ENCODE measurements at places on chromosomes 13 and 19.

- no peak for DNase-seq
Measured at GRCh38 chr13:18921063-18921462, 260.6 kb downstream of the TUBA3C start.

- no peak for DNase-seq
Measured at GRCh38 chr19:1213391-1214286, 8.1 kb downstream of the STK11 start.

DNA sequence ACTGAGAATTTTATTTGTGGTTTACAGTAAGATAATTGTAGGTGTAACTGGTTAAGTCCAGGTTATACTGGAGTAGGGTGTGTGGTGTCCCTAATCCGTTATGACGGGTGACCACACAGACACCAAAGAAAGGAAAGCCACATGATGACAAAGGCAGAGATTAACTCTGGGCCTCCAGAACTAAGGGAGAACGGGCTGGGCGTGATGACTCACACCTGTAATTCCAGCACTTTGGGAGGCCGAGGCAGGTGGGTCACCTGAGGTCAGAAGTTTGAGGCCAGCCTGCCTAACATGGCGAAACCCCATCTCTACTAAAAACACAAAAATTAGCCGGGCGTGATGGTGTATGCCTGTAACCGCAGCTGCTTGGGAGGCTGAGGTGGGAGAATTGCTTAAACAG is 10.2 kb upstream of the FUT2 start:
- no peak for DNase-seq

GRCh38 chr13:106151056-106151699 is 384.3 kb downstream of the EFNB2 start:
- peak; percentile 87 for DNase-seq

- no peak for DNase-seq
Measured at GRCh38 chr19:11378319-11379189, 4.1 kb downstream of the SWSAP1 start.

- no peak for DNase-seq
Measured at GRCh38 chr19:48900477-48901406, 630 bp downstream of the NUCB1 start.

DNA sequence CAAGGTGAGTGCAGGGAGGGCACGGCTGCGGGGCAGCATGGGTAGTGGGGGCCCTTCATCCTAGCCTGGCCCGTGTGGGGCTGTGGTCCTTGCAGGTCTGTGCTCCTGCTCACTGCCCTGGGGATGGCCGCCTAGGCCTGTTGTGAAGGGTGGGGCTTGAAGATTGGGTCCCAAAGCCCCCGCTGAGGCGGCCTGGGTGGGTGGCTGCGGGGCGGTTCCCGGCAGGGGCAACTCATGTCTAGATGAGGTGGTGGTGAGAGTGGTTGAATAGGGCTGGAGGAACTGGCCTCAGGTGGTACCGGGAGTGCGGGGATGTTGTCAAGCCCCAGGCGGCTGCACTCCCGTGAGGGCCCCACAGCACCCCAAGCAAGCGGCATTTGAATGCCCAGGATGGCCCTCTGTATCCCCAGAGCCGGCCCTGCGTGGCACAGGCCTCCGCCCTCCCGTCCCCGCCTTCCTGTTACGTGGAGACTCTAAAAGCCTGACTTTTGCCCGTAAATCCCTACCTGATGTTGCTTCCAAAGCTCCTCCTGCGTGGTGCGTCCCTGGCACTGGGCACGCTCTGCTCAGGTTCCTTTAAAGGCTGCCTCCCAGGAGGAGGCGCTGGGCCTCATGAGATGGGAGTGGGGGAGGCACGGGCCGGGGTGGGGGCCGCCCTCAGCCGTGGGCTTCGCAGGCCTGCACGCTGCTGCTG is 15.0 kb downstream of the SPPL2B start:
- DNase-seq, result no peak

DNA sequence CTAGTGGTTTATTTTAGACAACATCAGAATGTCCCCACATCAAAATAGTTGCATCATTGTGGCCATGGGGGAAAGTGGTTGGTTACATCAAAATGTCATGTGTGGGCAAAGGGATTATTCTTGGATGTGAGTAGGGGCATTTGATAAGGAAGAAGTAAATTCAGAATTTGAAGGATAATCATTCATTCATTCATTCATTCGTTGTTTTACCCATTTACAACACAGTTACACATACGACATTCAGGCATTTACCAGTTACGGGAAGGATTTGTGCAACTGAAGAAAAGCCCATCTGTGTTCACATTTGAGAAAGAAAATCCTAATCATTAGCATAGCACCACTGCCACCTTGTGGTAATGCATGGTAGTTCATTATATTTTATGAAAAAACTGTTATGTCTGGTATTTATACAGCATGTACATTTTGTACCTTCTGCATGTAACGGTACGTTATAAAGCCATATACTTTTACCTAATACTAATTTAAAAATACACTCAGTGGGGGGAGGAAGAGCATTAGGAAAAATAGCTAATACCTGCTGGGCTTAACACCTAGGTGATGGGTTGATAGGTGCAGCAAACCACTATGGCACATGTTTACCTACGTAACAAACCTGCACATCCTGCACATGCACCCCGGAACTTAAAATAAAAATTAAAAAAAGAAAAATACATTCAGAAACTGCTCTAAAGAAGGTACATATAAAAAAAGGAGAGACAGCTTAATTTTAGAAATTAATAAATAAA is 62.1 kb downstream of the DGKH start:
- peak; percentile 43 for DNase-seq

DNA sequence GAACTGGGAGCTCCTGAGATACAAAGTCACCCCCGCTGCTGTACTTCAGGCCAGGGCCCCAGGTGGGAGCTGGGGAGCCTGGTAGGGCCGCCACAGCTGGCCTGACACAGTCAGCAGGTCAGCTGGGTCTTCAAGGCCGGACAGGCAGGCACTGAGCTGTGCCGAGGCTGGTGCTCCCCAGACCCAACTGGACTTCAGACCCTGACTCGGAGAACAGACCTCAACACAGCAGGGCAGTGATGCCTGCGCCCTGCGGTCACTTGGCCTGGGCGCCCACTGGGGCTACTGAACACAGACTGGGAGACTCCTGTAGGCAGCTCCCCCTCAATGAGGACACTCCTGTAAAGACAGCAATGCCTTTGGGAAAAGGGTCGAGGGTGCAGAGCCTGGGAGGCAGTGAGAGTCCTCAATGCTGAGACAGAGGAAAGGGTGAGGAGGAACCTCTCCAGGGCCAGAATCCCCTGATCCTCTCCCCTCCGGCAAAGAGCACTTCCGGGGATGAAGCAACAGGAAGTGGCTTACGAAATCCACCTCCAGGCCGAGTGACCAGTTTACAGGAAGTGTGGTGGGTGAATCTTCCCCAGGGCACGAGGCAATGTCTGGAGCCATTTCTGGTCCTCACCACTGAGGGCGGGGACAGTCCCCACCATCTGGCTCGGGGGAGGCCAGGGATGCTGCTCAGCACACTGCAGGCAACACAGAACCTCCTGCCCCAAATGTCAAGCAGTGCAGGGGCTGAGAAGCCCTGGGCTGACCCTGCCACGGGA is 40.8 kb upstream of the ISYNA1 start:
- DNase-seq, result no peak

DNA sequence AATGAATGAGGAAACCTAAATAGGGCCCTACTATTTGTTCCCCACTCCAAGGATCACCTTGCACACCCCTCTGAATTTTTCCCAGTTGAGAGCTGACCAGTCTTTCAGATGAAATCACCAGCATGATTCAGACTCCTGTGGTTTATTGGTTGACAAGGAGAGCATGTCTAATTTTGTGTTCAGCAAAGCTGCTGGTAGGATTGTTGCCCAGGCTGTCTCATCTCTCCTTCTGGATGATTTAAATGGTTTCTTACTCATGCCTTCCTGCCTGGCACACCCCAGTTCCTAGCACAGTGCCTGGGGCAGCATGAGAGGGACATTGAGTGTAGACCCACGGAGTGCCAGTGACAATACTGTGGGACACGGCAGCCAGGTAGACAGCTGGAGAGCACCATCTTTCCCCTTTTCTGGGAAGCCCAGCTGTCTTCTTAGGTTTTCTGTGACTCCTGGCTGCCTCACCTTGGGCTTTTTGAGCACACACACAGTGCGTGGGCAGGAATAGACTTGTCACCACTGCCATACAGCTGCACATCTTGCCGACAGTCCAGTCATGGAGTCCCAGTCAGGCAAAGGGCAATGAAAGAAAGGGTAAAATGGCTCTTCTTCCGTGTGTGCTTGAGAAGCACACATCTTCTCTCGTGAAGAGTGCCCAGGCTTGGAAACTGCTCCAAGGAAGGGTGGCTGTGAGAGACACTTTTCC is 12.3 kb downstream of the FGF9 start:
- DNase-seq, result no peak

DNA sequence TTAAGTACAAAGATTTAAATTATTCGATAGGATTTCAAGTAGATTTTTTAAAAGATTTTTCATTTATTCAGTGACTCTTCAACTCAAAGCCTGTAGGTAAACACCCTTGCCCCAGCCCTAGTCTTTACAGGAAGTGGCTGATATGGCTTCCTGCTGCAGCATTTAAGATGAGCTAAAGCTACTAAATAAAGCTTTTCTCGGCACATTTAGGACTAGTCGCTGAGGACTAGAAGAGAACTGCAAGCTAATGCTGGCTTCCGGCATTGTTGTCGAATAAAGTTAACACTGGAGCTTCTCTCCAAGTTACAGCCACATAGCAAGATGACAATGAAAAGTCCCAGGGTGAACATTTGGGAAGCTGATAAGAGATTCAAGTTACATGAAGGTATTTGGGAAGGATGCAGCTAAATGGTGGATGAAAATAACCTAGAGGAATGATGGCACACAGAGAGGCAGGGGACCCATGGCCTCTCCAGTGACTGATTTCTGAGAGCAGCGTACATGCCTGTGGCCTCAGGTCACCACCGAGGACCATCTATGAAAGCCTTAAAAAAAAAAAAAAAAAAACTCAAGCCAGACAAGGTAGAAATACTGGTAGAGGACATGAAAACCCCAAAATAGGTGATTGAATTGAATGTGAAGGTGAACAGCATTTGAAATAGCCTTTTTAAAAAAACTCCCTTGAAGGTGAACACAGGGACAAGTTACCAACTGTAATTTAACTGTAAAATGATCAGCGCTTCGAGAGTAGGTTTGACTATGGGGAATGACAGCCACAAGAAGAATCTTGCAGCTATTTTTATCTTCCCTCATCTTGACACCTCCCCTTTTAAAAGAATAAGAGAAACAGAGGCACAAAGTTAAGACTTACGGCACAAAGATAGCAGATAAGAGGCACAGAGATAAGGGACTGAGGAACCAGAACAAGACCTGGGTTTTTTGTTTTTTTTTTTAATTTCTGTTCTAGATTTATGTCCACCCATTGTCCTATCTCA is 155.4 kb downstream of the DCT start:
- no peak for DNase-seq

GRCh38 chr19:52692431-52693008 is 42.3 kb downstream of the ZNF611 start:
- no peak for DNase-seq

- no peak for DNase-seq
Measured at GRCh38 chr13:66660468-66660813, 569.7 kb downstream of the PCDH9 start.

- no peak for DNase-seq
Measured at GRCh38 chr13:61727767-61728166, 312.1 kb upstream of the PCDH20 start.

DNA sequence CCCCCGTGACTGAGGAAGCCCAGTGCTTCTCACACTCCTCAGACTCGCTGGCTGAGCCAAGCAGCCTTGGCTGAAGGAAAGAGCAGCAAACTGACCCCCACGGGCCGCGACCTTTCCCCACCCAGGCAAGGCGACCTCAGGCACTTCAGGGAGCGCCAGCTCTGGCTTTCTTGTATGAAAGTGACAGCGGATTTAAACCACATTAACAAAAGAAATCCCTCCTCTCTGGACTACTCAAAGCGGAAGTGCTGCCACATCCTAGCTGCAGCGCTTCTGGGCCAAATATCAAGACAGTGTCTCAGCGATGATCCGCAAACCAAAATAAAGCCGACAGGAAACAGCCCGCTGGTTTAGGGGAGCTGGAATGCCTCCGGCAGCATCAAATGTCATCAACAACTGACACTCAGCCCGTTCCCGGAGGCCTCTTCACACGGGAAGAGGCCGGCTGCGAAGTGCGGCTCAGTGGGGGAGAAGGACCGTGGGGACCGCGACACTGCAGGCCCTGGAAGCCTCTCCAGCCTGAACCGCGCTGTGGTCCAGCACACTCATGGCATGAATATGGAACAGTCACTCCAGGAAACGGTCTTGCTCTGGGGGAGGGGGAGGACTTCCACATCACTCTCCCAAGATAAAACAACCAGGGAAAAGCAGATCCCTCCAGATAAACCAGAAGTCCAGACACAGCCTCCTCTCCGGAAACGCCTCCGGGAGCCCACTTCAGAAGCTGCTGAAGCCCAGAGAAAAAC is 1.4 kb downstream of the RASA3 start:
- DNase-seq, result no peak

GRCh38 chr13:83221813-83222241 is 660.4 kb downstream of the SLITRK1 start:
- DNase-seq, result no peak

DNA sequence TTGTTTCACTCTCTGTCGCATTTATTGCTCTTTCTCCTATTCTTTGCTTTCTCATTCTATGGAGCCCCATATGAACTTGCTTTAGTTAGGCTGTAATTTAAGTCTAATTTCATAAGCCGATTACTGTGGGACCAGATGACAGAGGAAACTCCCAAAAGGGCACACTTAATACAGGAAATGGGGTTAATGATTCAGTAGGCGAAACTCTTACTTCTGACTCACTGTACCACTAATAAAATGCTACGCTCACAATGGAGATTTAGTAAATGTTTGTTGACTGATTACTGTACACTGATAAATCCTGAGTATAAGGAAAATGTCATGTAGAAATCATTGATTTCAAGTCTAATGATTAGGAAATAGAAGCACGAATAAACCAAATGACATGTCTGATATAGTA is 276.4 kb downstream of the KLF5 start:
- peak; percentile 59 for DNase-seq

GRCh38 chr19:35663981-35664380 is 2.3 kb upstream of the UPK1A start:
- DNase-seq, result no peak

DNA sequence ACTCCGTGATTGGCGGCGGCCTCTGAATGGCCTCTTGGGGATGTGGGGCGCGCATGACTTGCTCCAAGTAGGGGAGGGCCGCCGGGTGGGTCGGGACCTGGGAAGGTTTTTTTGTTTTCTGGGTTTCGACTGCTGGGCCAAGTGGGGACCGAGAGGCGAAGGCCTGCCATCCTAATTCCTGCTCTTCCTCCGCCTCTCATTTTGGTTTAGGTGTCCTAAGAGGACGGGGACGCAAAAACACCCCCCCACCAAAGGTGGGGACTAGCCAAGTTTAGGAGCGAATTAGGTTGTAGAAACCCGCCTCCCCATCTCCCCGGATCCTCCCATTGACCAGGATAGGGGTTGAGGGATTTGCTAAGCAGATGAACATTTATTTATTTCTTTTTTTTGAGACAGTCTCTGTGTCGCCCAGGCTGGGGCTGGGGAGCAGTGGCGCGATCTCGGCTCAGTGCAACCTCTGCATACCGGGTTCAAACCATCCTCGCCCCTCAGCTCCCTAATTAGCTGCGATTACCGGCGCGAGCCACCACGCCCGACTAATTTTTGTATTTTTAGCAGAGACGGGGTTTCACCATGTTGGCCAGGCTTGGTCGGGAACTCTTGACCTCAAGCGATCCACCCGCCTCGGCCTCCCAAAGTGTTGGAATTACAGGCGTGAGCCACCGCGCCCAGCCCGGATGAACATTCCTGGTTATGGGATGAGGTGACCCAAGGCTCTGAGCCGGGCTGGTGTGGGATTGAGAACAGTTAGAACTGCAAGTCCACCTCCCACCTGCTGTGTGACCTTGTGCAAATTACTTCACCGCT is 838 bp downstream of the PPP2R1A start:
- DNase-seq, result no peak

GRCh38 chr13:104809483-104809882 is 1726.0 kb downstream of the EFNB2 start:
- no peak for DNase-seq

- DNase-seq, result no peak
Measured at GRCh38 chr13:50382951-50383350, 367.7 kb downstream of the KCNRG start.

Data from HCT116 (cell line).